ENCODE measurements at places on chromosomes 3 and 15. TPM values are rescaled to one million over a fixed set of nuclear protein-coding genes. Genes with fewer than 3 reads are reported as not detected.

The RLBP1 gene
- total RNA-seq: not detected

The NCEH1 gene
- 36.8 TPM for total RNA-seq

The SLC28A2 gene
- not detected for total RNA-seq

The CILP gene
- total RNA-seq: 0.07 TPM

The MTMR10 gene
- total RNA-seq: 15.9 TPM

The B3GNT5 gene
- 30.1 TPM for total RNA-seq

The SHF gene
- total RNA-seq: 0.89 TPM
